T-helper 9 cell (primary cell): ENCODE measurements at places on chromosomes 7 and 10.

DNA sequence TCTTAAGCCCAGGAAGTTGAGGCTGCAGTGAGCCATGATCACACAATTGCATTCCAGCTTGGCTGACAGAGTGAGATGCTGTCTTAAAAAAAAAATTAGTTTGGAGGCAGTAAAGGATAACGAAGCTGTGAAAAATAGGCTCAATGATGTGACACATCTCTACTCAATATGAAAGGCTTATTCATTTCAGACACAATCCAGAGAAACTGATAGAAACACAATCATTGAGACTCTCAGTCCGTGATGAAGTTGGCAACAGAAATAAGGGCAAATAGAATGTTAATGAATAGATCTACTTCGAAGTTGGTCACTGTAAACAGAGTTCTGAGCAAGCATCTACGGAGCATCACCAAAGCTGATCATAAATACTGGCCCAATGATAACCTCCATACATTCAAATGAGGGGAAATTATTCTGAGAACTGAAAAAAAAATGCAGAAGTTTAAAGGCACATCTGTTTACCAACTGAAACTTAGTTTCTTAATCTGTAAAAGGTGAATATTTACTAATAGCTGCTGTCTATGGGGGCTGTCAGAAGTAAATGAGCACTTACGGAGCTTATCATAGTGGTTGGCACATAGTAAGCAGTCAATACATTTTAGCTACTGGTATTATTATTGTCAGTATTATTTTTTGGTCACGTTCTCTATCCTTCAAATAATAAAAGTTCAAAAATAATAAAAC is 70.4 kb downstream of the AKR1B1 start:
- DNase-seq = no peak

DNA sequence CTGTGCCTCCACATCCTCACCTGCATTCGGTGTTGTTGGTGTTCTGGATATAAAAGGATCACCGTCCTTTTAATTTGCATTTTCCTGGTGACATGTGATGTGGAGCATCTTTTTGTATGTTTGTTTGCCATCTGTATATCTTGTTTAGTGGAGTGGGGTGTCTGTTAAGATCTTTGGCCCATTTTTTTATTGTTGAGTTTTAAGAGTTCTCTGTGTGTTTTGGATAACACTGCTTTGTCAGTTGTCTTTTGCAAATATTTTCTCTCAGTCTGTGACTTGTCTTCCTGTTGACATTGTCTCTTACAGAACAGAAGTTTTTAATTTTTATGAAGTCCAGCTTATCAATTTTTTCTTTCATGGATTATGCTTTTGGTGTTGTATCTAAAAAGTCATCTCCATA is 38.5 kb downstream of the DYNC2I1 start:
- no peak for DNase-seq

- DNase-seq = no peak
These were observed 94.9 kb downstream of the NPTX2 start for GRCh38 chr7:98711945-98712344.

DNA sequence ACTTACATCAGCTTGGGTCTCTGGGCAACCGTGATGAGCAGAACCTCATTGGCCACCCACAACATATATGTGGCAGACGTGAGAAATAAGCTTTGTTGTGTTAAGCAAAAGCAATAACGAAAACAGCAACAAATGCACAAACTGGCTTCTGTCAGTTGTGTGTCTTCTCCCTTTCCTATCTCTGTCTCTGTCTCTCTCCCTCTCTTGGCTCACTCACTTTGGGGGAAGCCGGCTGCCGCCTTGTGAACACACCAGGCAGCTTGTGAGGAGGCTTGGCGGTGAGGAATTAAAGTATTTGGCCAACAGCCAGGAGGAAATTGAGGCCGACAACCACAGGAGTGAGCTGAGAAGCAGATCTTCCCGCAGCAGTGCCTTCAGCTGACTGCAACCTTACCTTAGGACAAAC is 21.9 kb upstream of the CDCA7L start:
- DNase-seq = peak; percentile 1

DNA sequence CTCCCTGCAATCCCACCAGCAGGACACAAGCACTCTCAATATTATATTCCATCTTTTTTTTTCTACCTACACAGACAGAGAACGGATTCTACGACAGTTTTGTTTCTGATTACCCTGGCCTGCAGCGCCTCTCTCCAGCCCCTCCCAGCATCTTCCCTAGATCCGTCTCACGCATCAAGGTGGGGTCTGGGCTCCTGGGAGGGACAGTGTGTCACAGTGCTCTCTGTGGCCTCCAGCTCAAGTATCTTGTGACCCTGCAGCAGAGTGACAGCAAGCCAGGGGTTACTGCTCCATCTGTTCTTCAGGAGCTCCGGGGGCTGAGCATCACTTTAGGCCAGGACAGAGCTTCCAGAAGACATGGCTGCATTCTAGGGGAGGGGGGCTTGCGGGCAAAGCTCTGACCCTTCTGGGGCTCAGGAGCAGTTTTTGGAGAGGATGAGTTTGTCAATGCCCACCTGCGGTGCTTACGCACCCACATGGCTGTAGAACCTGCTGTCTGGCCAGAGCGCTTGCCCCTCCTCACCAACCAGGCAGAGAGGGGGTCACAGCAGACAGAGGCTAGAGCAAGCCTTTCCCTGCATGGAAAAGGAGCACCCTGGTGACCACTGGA is 22.6 kb downstream of the MYO1G start:
- no peak for DNase-seq

DNA sequence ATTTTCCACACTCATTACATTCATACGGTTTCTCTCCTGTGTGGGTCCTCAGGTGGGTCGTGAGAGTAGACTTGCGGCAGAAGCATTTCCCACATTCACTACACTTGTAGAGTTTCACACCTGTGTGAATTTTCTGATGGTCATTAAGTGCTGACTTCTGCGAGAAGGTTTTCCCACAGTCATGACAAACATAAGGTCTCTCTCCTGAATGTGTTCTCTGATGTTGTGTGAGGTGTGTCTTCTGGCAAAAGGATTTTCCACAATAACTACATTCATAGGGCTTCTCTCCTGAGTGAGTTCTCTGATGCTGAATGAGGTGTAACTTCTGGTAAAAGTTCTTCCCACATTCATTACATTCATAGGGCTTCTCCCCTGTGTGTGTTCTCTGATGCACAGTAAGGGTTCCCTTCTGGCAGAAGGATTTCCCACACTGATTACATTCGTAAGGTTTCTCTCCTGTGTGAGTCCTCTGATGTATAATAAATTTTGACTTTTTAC is 15.1 kb downstream of the ZNF12 start:
- no peak for DNase-seq

GRCh38 chr10:127275793-127276450 is 79.5 kb upstream of the INSYN2A start:
- DNase-seq = no peak

DNA sequence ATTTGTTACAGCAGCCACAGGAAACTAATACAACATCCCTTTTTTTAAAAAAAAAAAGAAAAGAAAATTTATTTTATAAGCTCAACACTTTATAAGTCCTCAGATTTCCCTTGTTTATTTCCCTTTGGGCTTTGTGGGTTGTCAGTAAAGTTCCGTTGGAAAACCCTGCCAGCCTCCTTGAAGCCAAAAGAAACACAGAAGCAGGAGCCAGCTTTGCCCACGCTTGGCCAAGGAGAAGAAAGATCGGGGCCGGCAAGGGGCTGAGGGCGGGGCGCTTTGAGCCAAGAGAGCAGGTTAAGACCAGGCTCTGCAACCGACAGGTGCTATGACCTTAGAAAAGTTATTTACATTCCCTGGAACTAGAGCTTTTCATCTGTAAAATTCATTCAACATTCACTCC is 72.7 kb downstream of the RGS10 start:
- no peak for DNase-seq

DNA sequence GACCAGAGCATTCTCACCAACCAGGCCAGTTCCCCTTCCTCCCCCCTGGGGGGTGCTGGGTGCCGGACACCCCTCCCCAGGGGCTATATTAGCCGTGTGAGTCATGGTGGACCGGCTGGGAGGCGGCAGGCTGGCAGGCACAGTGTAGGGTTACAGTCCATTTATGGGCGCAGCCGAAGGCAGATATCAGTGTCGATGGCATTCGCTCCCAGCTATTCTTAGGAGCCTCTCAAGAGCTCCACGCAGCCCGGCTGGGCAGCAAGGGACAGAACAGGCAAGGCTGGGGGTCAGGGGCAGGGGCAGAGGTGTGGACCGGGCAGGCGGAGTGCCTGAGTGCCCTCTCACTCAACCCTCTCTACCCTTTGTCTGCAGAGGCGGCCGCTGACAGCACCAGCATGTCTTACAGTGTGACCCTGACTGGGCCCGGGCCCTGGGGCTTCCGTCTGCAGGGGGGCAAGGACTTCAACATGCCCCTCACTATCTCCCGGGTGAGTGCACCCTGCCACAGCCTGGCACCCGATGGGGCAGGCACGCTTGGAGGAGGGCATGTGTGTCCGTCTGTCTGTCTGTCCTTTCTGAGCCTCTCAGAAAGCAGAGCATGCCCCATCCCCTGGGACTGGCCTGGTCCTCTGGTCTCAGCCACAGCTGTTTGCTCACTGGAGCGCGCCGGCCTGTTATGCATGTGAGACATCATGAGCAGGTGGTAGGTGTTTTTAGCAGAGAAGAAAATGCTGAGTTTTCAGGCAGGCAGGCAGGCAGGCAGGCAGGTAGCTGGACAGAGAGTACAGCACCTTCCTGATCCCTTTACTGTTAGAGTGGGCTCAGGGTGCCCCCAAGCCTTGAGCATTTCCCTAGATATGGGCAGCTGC is at the start of gene LDB3:
LDB3 (plus strand) TSS at position 215 of the 869 bp plus-strand sequence; CDS start at position 396, 181 bp downstream.
- DNase-seq = no peak

DNA sequence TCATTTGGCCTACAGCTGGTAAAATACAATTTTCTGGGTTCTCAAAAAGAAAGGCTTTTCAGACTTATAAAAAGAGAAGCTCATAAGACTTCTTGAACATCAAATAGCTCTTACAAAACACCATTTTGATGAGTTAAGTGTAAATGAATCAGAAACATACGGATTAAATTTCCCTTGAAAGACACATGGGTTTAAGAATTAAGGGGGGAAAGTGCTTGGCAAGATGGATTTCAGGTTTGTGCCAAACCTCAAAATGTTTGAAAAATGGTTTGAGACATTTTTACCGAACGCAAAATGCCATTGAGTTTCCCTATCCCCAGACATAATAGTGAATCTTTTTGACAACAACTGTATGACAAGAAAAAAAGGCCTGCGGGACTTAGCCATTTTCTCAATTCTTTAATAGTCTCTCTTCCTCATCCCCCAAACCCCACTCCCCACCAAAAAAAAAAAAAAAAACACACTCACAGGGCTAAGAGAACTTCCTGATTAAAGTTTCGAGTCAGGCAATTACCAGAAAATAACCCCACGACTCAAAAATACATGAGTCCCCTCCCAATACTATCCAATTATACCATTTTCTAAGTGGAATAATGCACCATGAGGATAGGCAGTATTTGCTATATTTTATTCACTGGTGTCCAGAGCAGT is 260.1 kb downstream of the TRIL start:
- DNase-seq = no peak

- no peak for DNase-seq
These were observed 1.8 kb downstream of the LAMB1 start for GRCh38 chr7:108000875-108001763.

- DNase-seq = no peak
These were observed 70.0 kb upstream of the MAGI2 start for GRCh38 chr7:79523436-79523835.

DNA sequence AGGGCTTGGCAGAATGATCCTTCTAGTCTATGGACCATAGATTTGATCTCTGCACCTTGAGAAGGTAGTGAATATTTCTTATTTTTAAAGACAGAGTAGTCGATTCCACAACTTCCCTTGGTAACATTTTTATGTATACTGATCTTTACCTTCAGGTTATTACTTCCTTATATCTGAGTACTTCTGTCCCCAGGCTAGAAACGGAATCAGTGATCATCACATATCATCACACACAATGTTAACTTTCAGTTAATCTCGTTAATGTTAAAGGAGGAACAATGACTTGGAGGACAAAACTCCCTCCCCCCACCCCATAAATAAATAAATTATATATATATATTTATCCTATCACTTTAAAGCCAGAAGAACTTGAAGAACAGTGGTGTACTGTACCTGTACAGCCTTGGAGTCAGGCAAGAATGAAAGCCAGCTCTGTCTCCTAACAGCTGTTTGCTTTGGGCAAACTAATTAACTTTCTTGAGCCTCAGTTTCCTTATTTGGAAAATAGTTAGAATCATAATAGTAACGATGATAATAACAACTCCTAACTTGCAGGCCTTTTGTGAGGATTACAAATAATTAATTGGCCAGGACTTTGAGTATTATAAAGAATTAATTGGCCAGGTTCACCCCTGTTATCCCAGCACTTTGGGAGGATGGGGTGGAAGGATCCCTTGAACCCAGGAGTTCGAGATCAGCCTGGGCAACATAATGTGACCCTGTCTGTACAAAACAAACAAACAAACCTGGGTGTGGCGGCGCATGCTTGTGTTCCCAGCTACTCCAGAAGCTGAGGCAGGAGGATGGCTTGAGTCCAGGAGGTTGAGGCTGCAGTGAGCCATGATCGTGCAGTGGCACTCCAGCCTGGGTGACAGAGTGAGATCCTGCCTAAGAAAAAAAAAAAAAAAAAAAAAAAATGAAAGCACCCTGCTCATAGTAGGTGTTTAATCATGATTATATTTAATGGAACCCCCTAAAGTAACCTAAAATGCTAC is 63.5 kb downstream of the SAMD9 start:
- no peak for DNase-seq

DNA sequence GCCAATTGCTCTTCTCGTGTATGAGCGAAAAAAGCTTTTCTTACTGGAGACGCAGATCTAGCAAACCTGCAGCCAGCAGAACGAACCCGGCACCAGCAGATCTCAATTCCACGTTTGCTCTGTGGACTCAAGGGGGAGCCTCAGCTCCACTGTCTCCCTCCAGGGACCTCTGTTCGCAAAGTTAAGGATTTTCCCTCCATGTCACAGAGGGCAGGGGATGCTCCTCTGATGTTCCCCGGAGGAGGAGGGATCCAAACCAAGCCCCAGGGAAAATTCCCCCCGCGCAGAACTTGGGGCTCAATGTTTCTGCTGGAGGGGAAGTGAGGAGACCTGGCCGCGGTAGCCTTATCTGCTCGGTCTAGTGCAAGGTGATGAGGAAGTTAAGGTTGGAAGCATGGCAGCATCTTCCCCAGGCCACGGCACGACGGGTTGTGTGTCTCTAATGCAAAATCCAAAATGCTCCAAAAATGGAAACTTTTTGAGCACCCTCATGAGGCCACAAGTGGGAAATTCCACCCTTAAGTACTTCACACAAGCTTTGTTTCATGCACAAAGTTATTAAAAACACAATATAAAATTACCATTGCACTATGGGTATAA is 9.0 kb downstream of the IQCE start:
- DNase-seq = no peak

- DNase-seq = no peak
These were observed 37.3 kb upstream of the SLC29A3 start for GRCh38 chr10:71281646-71282322.

GRCh38 chr10:103983367-103983911 is 16.5 kb downstream of the SLK start:
- no peak for DNase-seq

DNA sequence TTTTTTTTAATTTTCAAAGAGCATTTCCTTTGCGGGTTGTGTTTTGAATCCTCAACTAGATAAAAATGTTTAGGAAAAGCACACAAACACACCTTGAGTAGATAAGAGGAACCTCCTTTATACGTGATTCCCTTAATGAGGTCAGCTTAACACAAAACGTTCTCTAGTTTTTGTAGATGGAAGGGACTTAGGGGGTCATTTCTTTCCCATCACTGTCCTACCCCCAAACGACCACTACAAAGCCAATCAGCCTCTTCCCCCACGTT is 1.2 kb downstream of the SUV39H2 start:
- no peak for DNase-seq

GRCh38 chr7:108724251-108725100 is 154.8 kb downstream of the DNAJB9 start:
- no peak for DNase-seq
